ENCODE measurements at places on chromosomes 7 and 10. TPM values are rescaled to one million over a fixed set of nuclear protein-coding genes. Genes with fewer than 3 reads are reported as not detected.
A peak's percentile ranks its signal among the peaks of the same experiment; 100 is the strongest.

DNA sequence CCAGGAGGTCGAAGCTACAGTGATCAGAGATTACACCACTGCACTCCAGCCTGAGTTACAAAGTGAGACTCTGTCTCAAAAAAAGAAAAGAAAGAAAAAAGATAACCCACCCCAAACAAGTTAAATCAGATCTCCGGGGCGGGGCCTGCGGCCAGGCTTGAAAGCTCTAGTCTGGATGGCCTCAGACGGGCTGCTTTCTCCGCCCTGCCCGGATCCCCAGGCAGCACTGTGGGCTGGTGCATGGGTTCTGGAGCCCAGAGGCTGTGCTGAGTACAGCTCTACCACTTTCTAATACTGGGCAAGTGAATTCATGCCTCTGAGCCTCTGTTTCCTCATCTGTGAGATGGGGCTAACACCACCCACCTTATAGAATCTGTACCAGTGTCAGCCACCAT, 83.7 kb downstream of the ZMIZ1 start:
- H3K36me3 ChIP-seq = no peaks in the 10 kb centered on the region
- H3K4me1 ChIP-seq = peaks cover 97% of the 10 kb centered on the region
- H3K27me3 ChIP-seq = no peaks in the 10 kb centered on the region
- DNase-seq = no peak
- H3K27ac ChIP-seq = peak overlapping the region; percentile 90
- H3K4me3 ChIP-seq = no peak overlapping the region

The DENND10 gene
- 20.4 TPM for total RNA-seq

GRCh38 chr10:30737931-30738391, 108.4 kb upstream of the LYZL2 start:
- H3K27me3 ChIP-seq = no peaks in the 10 kb centered on the region
- peaks cover 7% of the 10 kb centered on the region for H3K4me1 ChIP-seq
- no peak overlapping the region for H3K27ac ChIP-seq
- no peaks in the 10 kb centered on the region for H3K36me3 ChIP-seq

DNA sequence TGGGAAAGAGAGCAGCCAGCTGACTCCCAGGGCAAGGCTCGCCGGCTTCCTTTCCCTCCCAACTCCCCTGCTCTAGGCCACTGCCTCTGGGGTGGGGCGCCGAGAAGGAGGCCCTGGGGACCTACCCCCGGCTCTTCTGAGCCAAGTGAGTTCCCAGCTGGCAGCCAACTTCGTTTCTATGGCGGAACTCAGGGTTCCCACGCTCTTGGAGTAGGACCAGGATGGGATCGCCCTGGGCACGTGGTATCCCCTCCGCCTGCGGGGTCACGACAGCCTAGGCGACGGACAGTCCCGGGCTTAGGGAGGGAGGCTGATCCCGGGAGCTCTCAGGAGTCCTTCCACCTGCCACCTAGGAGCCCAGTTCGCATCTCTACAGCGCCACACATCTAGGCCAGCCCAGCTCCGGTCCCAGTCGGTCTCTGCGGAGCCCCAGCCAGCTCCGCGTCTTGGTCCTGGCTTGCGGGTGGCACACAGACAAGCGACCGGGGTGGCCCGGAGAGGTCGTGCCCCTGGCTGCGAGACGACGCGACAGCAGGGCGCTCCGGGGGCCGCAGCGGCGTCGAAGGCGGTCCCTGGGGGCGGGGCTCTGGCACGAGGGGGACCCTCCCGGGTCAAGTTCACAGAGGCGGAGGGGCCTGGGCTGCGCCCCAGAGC, 20.5 kb upstream of the GATA3 start:
- no peaks in the 10 kb centered on the region for H3K36me3 ChIP-seq
- DNase-seq = no peak
- H3K4me3 ChIP-seq = peak overlapping the region; percentile 6
- H3K27ac ChIP-seq = no peak overlapping the region
- H3K4me1 ChIP-seq = peaks cover 23% of the 10 kb centered on the region

- H3K27ac ChIP-seq = no peak overlapping the region
- DNase-seq = no peak
- H3K4me3 ChIP-seq = no peak overlapping the region
- H3K27me3 ChIP-seq = no peaks in the 10 kb centered on the region
These were observed 16.2 kb downstream of the PKD1L1 start for GRCh38 chr7:47932016-47932415.

The ITIH5 gene
- total RNA-seq = 14.3 TPM

The SSMEM1 gene
- not detected for total RNA-seq

The CYP2W1 gene
- total RNA-seq = not detected

The HTR5A gene
- not detected for total RNA-seq

GRCh38 chr10:110163192-110163773, 44.1 kb upstream of the MXI1 start:
- DNase-seq = no peak
- no peak overlapping the region for H3K4me3 ChIP-seq
- peaks cover 3% of the 10 kb centered on the region for H3K4me1 ChIP-seq
- no peak overlapping the region for H3K27ac ChIP-seq
- peaks cover 16% of the 10 kb centered on the region for H3K27me3 ChIP-seq
- no peaks in the 10 kb centered on the region for H3K36me3 ChIP-seq

DNA sequence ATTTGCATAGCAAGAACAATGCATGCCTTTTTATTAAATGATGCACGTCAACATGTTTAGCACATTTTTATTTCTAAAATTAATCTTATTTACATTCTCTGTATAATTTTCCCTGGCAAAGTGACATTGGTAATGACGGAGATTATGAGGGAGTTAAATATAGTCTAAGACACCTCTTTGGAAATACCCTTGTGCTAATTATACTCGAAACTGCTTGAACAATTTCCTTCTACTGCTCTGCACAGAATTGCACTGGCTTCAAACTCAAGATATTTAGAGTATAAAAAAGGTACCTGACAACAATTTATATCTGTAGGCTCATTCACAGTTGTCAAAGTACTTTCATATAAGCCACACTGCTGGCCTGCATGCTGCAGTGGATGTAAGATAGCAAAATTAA, 602.7 kb downstream of the NXPH1 start:
- no peaks in the 10 kb centered on the region for H3K27me3 ChIP-seq
- H3K36me3 ChIP-seq = no peaks in the 10 kb centered on the region
- no peak overlapping the region for H3K27ac ChIP-seq
- no peak for DNase-seq
- H3K4me3 ChIP-seq = no peak overlapping the region
- no peaks in the 10 kb centered on the region for H3K4me1 ChIP-seq

The AZGP1 gene
- total RNA-seq = 59.2 TPM

DNA sequence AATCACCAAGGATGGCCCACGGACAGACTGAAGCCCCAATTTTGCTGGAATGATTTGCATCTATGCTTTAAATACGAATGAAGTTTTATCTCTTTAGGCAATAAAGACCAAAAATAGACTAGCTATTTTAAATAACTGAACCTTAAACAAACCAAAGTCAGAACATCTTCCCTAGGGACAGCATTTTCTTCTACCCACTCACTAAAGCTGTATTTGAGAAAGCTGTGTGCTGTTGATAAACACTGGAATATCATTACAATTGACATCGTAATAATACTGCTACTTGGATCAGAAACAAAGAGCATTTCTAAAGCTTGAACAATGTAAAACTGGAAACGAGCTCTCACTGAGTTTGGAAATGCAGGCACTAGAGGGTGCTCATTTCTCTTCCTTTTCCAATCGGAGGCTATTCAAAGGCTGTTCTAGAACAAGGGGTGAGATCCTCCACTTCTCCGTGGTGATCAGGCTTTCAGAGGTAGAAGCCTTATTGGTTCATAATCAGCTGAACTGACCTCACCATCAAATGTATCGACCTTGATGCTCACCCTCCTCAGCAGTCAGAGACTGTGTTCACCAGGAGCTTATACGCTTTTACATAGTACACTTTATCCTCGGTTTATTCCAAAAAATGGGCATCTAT, 225.3 kb upstream of the PRSS1 start:
- H3K4me1 ChIP-seq = no peaks in the 10 kb centered on the region
- peaks cover 25% of the 10 kb centered on the region for H3K27me3 ChIP-seq

DNA sequence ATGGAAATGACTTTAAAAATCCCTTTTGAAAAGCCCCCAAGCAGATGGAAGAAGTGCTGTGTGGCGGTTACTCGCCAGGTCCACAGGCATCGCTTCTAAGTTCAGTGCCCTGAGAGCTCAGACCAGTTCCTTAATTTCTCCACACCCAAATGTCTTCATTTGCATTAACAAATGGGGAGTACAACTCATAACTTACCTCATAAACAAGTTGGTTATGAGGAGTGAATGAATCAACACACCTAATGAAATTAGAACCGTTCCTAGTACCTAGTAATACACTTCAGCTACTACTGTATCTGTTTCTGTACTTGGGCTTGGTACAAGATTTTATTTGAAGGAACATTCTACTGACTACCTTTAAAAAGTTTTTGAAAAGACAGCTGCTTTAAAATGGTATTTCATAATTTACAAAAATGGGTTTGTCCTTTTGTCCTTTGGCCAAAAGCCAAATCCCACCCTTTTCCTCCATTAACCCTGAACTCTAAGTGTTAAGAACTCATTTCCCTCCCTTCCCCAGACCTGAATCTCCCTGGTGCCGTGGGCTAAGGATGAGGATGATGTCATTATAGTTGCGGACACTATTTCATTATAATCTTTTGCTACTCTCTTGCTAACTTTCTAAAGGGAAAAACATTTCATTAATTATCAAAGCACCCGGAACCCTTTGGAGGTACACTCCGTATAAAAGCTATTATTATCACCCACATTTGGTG, 221.5 kb upstream of the CELF2 start:
- H3K4me1 ChIP-seq = peaks cover 71% of the 10 kb centered on the region
- H3K27ac ChIP-seq = peak overlapping the region; percentile 79
- no peaks in the 10 kb centered on the region for H3K36me3 ChIP-seq
- no peak for DNase-seq
- no peaks in the 10 kb centered on the region for H3K27me3 ChIP-seq

- DNase-seq = no peak
- H3K4me1 ChIP-seq = no peaks in the 10 kb centered on the region
- no peak overlapping the region for H3K4me3 ChIP-seq
- no peaks in the 10 kb centered on the region for H3K27me3 ChIP-seq
- H3K27ac ChIP-seq = no peak overlapping the region
These were observed 70.8 kb upstream of the TEX47 start for GRCh38 chr7:88866265-88866863.

DNA sequence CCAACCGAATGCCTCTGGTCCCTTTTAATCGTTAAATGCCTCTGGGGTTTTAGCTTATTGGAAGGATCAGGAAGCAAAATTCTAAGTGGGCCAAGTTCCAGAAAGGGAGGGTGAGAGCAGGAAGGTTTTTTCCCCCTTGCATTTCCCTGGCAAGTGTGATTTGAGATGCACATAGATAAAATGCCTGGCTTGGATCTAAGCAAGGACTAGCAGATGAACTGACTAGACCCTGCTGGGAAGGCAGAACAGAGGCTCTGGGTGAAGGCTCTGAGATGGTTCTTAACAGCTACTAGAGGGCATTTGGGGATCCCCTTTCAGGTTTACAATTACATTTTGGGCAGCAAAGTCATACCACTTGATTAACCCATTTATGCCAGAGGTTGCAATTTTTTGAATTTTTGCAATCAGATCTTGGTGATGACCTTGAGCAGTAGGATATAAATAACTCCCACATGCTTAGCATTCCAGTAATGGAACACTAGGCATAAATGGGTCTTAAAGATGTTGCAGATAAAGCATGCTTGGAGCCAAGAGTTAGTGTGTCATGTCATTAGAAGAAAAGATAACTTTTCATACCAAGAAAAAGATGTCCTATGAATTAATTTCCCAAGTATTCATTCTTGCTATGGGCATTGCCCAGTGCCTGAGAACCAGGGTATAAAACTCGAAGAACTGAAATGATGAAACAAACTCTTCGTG, 205.9 kb downstream of the SEC23IP start:
- H3K27ac ChIP-seq = no peak overlapping the region
- peaks cover 18% of the 10 kb centered on the region for H3K27me3 ChIP-seq
- H3K36me3 ChIP-seq = no peaks in the 10 kb centered on the region
- no peak for DNase-seq
- no peak overlapping the region for H3K4me3 ChIP-seq
- no peaks in the 10 kb centered on the region for H3K4me1 ChIP-seq

The OR6V1 gene
- total RNA-seq = not detected

DNA sequence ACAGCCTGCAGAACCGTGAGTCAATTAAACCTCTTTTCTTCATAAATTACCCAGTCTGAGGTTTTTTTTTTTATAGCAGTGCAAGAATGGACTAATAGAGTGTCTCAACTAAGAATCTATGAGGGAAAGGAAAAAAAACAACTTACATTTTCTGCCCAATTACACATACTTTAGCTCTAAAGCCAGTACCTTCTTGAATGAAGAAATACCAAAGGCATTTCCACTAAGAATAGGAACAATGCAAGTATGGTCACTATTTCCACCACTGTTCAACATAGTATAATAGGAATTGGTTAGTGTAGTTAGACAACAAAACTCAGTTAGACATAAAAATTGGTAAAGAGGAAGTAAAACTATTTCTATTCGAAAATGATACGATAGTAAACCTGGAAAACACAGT, 37.6 kb downstream of the MICU1 start:
- no peak for DNase-seq
- no peaks in the 10 kb centered on the region for H3K36me3 ChIP-seq
- H3K27ac ChIP-seq = no peak overlapping the region
- H3K27me3 ChIP-seq = no peaks in the 10 kb centered on the region
- H3K4me1 ChIP-seq = no peaks in the 10 kb centered on the region

The CALML3 gene
- total RNA-seq = not detected

- DNase-seq = no peak
- H3K27ac ChIP-seq = no peak overlapping the region
- H3K4me1 ChIP-seq = no peaks in the 10 kb centered on the region
- H3K27me3 ChIP-seq = no peaks in the 10 kb centered on the region
These were observed 25.0 kb upstream of the C1GALT1 start for GRCh38 chr7:7157177-7157886.

DNA sequence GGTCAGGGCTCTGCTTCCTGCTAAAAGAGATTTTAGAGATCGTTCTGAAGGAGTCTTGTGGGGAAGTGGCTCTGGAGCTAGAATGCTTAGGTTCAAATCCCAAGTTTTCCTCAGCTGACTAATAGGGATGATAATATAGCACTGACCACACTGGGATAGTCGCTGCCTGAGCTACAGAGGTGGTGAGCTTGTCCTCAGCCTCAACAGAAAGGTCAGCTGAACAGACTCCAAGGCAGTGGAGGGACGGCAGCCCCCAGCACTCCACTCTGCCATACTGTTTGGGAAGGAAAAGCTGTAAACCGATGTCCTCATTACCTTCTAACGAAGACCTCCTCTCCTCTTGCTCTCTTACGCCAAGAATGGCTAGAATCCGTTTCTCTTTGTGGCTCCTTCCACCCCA, 36.2 kb downstream of the KAT6B start:
- no peak overlapping the region for H3K4me3 ChIP-seq
- DNase-seq = no peak
- H3K4me1 ChIP-seq = peaks cover 50% of the 10 kb centered on the region
- H3K27me3 ChIP-seq = no peaks in the 10 kb centered on the region

GRCh38 chr10:101394524-101395133, 40.7 kb downstream of the BTRC start:
- H3K27ac ChIP-seq = no peak overlapping the region
- H3K4me1 ChIP-seq = no peaks in the 10 kb centered on the region
- H3K4me3 ChIP-seq = no peak overlapping the region
- no peaks in the 10 kb centered on the region for H3K36me3 ChIP-seq
- H3K27me3 ChIP-seq = no peaks in the 10 kb centered on the region
